ENCODE measurements at places on chromosomes 13 and 19.

- DNase-seq, result no peak
These were observed 13.3 kb downstream of the ZC3H4 start for GRCh38 chr19:47100290-47100689.

GRCh38 chr19:53962887-53963431 is at the start of gene CACNG8:
CACNG8 (plus strand) TSS chr19:53962937.
- no peak for DNase-seq

GRCh38 chr13:20136781-20137703 is 23.8 kb downstream of the GJA3 start:
- no peak for DNase-seq

- no peak for DNase-seq
These were observed 1.7 kb downstream of the UBE2M start for GRCh38 chr19:58556622-58557220.

- no peak for DNase-seq
These were observed 287.5 kb upstream of the SOX21 start for GRCh38 chr13:94999871-95000270.

- DNase-seq, result no peak
These were observed 37.5 kb downstream of the TSSK6 start for GRCh38 chr19:19477705-19478383.

GRCh38 chr19:50171752-50172151 is 8.7 kb upstream of the IZUMO2 start:
- DNase-seq, result no peak

- no peak for DNase-seq
These were observed 92.6 kb upstream of the MCF2L start for GRCh38 chr13:112876305-112877000.

DNA sequence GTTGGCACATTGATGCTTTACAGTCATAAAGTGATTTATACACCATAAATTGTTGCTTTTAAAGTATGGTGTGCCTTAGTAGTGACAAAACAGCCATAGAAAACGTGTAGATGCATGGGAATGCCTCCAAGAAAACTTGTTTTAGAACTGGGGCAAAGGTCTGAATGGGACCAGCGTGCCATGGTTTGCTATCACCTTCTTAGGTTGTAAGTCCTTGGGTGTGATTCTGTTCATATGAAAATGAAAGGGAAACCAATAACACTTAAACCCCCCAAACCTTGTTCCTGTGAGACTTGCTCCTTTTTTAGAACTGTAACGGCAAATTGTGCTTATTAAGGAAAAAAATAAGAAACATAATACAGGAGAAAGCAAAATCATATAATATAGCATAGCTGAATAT is 603.3 kb upstream of the SLITRK6 start:
- no peak for DNase-seq
